ENCODE measurements at places on chromosomes 5 and 9.

DNA sequence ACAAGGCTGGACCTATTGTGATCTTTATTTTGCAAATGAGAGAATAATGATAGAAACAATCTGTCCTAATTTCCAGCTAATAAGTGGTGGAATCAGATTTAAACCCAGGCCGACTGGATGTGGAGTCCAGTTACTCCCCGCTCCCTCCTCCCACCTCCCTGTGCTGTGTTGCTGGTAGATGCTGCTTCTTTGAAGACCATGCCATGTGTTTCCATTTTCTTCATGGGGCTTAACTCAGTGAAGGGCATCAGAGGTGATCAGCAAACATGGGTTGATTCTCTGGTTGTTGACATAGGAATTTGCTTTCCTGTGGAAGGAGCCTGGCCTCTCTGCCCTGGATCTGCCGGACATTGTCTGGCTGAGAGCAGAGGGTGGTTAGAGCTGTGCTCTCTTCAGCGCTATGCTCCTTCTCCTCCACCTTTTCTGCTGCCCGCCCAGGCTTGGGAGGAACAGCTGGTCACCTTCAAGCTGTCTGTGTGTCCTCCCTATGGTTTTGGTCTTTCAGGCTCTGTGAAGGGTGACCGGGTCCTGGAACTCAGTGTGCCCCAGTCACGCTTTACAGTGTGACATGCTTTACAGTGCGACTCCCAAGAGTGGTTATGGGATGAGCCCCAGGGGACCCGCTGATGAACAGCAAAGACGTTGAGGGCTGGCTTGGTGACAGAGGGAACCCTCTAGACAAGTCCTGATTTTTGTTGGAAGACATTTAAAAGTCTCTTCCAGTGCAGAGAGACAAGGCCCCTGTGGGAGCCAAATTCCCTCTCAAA is 68.4 kb upstream of the RPS23 start:
- no peak for DNase-seq

- no peak for DNase-seq
Measured at GRCh38 chr5:51484326-51484725, 101.1 kb downstream of the ISL1 start.

DNA sequence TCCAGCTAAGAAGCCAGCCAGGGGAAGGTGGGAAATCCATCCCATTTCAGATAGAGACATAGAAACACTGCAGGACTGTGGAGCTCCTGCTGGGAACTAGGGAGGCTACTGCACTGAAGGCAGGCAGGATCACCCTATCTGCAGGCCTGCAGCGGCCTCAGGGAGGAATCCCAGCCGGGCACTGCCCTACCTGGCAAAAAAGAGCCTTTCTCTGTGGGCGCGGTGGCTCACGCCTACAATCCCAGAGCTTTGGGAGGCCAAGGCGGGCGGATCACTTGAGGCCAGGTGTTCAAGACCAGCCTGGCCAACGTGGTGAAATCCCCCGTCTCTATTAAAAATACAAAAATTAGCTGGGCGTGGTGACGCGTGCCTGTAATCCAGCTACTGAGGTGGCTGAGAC is 71.4 kb upstream of the PHYKPL start:
- DNase-seq: no peak

DNA sequence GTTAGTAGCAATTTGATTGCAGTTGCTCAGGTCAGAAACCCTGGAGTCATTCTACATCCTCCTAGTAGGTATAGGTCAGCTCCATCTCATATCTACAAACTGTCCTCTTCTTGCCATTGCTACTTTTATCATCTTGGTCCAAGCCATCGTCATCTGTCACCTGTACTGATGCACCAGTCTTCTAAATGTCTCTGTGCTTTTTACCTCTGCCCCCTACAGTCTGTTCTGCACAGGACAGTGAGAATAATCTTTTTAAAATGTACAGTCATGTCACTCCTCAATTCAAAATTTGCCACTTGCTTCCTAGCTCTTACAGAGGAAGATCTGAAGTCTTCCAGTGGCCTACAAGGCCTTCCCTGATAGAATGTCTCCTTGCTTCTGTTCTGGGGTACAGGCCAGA is 6.8 kb downstream of the NNT start:
- DNase-seq: no peak

- no peak for DNase-seq
Measured at GRCh38 chr5:33258553-33258952, 182.2 kb upstream of the TARS1 start.

GRCh38 chr9:85225180-85225579 is 516.6 kb downstream of the AGTPBP1 start:
- no peak for DNase-seq

GRCh38 chr9:22097707-22098106 is 88.6 kb upstream of the CDKN2B start:
- no peak for DNase-seq

- no peak for DNase-seq
Measured at GRCh38 chr9:82880336-82881050, 182.4 kb downstream of the RASEF start.

Measured in LNCaP clone FGC (cell line).